SIG-M5 (cell line): ENCODE measurements at places on chromosomes 13 and 19.

DNA sequence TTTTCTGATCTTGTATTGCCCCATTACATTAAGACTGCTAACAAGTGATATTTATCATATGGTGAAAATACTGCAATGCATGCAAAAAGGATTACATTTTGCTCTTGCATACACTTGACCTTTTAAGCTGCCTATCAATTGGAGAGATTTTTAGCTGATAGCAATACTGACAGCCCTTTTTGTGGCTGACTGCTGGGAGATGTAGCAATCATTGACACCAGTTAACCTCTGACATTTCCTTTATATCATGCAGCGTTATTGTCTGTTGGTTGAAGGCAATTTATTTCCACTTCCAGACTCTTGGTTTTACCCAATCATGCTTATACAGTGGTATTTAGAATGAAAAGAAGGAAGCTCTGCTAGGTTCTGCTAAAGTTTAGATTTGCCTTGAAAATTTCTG is 364.0 kb downstream of the LMO7 start:
- DNase-seq: no peak

DNA sequence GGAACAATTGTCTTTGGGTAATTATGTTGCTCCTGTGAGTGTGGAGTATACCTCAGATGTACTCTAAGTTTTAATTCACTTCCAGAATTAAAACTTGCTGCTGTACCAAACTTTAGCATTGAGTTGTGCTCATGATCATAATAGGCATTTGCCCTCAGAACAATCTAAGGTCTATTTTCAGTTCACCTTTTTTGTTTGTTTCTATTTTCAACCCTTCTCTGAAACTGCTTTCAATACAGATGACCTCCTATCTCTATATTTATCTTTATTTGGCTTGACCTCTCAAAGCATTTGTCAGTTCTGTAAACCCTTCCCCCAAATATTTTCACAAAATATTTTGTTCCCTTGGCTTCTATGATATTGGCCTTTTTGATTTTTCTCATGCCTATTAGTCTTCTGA is 873.0 kb downstream of the OLFM4 start:
- DNase-seq: no peak

DNA sequence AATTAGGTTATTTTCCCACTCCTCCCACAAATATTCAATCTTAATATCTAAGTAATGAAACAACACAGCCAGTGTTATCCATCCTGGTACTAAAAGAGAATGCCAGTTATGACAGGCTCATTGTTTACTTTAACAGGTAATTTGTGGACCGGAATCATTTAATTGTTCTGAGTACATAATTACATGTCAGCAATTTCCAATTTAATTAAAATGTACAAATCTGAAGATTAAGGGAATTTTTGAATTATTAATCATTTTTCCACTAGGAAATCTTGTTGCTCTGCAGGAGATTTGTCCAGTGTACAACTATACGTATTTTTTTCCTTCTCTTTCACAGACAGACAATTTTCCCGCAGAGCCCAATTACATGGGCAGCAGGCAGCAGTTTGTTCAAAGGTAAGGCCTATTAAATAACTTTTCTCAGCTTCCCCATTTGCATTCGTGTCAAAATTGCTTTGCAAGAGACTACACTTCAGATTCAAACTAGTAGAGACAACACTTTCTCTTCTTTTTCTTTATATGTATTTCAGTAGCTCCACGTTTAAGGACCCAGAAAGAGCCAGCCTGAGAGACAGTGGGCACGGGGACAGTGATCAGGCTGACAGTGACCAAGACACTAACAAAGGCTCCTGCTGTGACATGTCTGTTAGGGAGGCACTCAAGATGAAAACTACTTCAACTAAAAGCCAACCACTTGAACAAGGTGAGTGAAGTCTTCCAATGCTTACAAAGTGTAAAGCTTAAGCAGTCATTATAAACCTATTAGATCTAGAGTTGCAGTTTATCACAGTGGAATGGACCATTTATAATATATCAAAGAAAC is 34.8 kb downstream of the PCDH17 start:
- no peak for DNase-seq

DNA sequence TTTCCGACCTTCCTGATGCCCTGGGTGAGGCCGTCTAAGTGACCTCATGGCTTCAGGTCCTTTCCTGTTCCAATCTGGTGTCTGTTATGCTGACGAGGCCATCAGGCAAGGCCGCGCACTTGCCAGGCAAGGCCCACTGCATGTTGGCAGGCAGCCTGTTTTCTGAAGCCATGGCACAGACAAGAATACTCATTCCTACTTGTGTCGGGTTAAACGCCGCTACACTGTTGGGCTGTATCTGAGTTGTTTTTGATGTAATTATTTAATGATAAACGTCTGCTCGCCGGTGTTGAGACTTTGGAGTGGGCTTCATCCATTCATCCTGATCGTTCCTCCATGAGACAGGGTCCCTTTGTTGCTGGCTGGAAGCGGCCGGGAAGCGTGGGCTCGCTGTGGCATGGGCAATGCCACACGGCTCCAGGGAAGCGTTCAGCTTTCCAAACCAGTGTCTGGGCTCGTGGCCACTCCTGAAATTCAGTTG is 92.1 kb downstream of the ATP11A start:
- no peak for DNase-seq

DNA sequence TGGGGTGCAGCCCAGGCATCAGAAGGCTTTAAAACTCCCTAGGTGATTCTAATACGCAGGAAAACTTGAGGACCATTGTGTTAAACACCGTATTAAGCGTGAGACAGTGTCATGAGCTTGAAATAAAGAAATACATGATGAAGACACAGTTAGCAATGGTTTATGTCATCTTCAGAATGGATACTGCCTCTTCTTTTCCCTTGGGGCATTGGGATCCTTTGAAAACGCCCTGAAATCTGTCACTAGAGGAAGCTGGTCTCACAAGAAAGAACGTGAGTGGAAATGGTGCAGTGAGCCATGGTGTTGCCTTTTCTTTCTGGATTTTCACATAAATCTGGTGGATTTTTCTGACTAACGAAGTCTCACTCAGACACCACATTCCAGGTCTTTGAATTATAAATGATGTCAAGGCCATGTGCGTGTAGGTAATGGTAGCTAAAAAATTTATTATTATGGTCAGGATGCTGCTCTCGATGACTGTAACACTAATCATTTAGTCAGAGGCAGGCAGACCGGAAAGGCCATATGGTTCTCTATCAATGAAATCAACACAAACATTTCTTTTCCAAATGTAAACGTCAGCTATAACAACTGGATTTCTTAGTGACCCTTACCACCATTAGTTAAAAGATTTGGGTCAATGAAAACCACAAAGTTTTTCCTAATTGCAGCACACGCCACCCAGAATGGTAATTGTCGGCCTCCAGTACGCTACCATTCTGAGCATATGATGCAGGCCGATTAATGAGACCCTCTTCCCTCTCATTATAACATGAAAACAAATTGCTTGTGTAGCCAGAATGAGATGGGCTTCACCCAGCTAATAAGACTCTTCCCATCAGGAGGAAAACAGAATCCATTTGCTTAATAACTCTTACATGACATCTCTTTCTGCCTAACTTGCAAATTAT is 105.6 kb downstream of the SLC7A1 start:
- no peak for DNase-seq

GRCh38 chr19:31002518-31003244 is 346.6 kb downstream of the TSHZ3 start:
- DNase-seq: no peak

DNA sequence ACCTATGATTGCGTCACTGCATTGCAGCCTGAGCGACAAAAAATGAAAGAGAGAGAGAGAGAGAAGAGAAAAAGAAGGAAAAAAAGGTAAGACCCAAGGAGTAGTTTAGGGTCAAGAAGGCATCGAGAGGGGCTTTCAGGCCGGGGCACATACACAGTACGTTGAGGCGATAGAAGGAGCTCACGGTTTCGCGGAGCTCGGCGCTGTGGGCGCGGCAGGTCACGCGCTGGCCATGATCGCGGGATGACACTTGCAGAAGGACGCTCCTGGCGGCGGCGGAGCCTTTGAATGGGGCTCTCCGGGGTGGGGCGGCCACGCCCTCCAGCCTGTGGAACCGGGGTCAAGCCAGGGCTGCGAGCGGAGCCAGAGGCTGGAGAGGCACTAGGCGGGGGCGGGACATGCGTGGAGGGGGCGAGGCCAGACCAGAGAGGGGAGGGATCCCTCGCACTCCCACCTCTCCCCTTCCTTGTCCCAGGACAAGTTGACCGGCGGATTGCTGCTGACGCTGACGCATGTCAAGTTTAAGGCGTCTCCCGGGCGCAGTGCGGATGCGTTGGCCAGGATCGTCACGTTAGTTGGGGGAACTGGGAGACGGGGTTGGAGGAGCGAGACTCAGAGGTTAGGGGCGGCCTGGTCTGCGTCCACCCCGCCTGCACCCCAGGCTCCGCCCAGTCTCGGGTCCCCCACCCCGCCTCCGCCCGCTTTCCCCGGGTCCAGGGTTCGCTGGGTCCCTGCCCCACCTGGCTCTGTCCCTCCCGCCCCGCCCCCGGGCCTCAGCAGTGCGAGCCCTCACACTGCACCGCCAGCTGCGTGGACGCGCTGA is 6.9 kb downstream of the NPHS1 start:
- DNase-seq: no peak

DNA sequence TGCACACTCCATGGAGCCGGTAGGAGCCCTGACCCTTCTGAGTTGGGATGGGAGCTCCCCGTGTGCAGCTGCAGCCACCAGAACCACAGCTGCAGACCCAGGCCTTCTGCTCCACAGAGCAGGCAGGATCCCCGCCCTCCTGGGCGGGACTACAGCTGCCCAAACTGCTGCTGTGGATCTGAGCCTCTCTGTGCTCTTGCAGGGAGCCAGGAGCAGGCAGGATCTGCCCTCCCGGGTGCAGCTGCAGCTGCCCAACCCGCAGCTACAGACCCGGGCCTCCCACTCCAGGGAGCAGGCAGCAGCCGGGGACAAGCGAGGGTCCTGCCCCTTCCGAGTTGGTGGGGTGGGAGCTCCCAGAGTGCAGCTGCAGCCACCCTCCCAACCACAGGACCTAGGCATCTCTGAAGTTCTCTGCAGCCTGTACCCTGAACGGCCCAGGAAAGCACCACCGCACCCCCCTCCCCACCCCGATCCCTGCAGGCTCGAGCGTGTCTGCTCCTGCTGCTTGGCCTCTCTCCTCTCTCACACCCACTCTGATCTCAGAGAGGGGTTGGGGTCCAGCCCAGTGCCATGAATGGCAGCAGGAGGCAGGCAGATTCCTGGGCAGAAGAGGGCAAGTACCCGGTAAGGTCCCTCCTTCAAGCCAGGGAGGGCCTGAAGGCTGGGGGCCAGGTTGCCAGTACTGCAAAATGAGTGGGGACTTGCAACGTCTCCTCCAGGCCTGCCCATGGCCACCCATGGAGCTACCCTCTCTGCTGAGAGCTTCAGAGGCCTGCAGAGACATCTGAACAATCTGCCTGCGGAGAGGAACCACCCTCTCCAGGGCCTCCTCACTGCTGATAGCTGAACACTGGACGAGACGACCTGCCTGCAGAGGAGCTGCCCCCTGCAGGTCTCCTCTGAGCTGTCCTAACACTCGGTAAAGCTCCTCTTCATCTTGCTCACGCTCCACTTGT is 16.4 kb upstream of the EMP3 start:
- no peak for DNase-seq

DNA sequence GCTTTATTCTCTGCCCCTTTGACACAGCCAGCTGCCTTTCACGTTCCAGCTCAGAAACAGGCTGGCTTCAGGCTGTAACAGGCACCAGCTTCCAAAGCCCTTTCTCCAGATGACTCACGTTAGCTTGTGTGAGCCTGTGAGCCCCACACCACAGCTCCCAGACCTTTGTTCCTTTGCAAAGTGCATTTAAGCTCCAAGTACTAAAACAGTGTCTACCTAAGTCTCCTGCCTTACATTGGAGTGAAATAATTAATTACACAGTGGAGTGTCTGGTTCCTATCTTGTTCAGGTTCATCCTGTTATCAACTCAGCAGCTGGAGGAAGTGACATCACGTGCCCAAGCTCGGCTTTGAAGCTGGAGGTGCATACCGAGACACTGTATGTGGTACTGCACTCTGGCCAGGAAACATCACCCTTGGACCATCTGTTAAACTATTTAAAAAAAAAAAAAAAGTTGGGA is 475.8 kb downstream of the FOXO1 start:
- DNase-seq: no peak

- DNase-seq: no peak
These were observed 53.2 kb downstream of the C13orf42 start for GRCh38 chr13:51057906-51058305.

- DNase-seq: no peak
These were observed 99.0 kb upstream of the TSHZ3 start for GRCh38 chr19:31448221-31448657.

- no peak for DNase-seq
These were observed 46.9 kb downstream of the ITGBL1 start for GRCh38 chr13:101499406-101499805.

GRCh38 chr13:20360041-20360491 is 127.9 kb upstream of the GJB6 start:
- no peak for DNase-seq

DNA sequence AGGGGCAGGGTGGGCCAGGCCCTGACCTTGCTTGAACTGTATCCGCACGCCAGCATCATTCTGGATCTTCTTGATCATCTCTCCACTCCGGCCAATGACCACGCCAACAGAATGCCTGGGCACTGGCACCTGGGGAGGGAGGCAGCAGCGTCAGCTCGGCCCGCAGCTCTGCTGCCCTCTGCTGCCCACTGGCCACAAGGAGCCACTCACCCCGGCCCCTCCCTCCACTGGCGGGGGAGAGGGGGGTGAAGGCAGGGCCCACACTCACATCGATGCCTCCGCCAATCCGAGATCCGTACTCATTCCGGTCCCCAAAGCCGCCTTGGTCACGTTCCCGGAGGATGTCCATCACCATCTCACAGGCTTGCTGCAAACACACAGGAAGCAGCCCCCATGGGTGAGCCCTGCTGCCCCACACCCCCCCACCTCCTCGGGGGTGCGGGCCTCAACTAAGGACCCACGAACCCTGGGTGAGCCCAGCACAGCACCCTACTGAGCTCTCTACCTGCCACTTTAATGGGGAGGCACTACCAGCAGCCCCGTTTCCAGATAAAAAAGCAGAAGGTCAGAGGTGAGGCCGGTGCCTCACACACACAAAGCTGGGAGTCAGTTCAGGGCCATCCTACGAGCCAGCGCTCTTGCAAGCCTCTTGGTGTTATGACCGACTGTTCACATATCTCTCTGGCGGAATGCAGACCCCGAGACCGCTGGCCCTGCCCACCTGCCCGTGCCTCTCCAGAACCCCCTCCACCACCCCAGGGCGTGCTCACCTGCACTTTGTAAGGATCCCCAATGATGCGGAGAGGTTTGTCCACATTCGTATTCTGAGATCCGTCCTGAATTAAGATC is 6.7 kb downstream of the KHSRP start:
- no peak for DNase-seq

DNA sequence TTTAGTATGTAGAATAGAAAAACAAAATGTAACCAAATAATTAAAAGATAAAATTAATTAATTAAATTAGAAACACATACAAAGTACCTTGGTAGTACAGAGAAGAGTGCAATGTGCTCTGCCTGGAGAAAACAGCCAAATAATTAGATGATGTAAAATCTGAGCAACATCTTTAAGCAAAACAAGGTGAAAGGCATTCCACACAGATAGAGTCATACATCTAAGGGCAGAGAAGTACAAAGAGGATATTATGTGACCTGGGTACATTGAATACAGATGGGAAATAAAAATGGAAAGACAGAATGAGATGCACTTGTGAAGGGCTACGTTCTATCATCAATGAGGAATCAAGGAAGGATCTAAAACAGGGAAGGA is 25.2 kb upstream of the FNDC3A start:
- DNase-seq: no peak

- no peak for DNase-seq
These were observed at the start of gene B3GNT8 for GRCh38 chr19:41426952-41427646. Gene B3GNT8 (minus strand): TSS chr19:41427374. CDS start chr19:41426778, 596 bp downstream.

- no peak for DNase-seq
These were observed 30.3 kb downstream of the SLITRK6 start for GRCh38 chr13:85768946-85769345.
